ENCODE measurements at places on chromosomes 13 and 19.

DNA sequence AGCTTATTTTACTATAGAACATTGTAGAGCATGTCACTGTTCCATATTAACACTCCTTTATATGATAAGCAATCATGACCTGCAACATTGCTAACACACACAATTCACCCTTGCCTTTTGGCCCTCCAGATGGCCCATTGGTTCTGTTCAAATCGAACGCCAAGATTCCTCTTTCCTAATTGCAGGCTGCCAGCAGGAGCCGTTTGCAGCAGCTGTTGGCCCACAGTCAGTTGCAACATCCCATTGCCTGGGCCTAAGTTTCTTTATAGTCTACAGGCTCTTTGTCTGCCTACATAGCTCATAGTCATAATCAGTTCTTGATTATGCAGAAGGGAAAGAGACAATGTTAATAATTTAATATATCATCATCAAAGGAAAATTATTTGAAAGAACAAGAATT lies 37.6 kb downstream of the KCTD12 start:
- no peak for DNase-seq

DNA sequence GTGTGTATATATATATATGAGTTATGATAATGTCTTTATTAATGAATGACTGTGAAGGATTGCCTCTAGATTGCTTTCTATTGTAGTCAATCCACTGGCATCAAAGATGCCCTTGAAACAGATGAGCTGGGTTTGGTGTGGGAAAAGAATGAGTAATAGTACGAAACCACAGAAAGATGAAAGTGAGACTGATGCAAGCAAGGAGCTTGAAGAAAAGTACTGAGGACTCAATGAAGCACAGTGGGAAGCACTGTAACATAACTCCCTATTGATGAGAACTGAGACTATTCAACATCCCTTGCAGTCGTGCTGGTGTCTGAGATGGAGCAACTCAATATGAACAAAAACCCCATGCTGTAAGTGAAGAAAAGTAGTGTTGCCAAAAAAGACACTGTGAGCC lies 1794.2 kb downstream of the SLITRK5 start:
- no peak for DNase-seq

DNA sequence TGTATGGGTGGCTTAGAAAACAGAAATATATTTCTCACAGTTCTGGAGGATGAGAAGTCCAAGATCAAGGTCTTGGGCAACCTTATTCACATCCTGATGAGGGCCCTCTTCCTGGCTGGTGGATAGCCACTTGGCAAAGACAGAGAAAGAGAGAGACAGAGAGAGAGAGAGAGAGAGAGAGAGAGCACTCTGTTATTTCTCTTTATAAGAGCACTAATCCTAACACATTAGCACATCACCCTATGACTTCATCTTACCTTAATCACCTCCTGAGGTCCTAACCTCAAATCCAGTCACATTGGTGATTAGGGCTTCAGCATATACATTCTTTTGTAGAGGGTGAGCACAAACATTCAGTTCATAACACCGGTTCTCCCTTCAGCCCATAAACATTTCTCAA lies 430.3 kb downstream of the EFNB2 start:
- DNase-seq, result no peak

- no peak for DNase-seq
These were observed 359.2 kb downstream of the KCTD12 start for GRCh38 chr13:76527041-76527440.

DNA sequence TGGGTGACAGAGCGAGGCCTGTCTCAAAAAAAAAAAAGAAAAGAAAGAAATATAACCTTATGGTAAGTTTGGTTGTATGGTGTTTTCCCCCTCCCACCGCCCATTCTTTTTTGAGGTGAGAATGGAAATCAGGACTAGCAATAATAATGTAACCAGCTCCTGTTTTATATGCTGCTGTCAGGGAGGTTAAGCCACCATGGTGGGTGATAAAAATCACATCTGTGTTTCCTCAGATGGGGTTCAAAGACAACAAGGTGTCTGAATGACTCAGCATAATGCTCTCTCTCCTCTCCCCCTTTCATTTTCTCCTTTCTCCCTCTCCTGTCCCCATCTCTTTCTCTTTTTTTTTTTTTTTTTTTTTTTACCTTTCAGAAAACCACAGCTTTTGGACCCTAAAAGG lies 28.3 kb upstream of the GARRE1 start:
- peak; percentile 12 for DNase-seq

GRCh38 chr19:11377237-11377636 lies 2.8 kb downstream of the SWSAP1 start:
- no peak for DNase-seq

DNA sequence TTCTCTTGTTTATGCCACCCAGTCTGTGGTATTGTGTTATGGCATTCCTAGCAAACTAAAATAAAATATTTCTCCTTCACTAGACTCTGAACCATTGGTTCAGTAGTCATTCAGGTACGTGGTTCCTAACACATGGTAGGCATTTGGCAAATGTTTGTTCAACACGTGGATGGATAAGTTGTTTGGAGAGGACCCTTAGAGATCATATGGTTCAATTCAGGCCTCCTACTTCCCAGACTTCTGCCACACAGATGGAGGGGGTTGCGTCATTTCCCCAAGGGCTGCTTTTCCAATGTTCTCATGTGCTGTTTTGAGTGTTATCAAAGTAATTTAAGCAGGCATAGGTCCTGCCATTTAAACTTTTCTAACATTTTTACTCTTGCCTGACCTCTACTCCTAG lies 6.7 kb downstream of the CXCL17 start:
- no peak for DNase-seq

GRCh38 chr13:30759748-30760147 lies 24.4 kb downstream of the ALOX5AP start:
- no peak for DNase-seq

GRCh38 chr19:48547722-48548121 lies 4.2 kb upstream of the SULT2B1 start:
- DNase-seq, result no peak

DNA sequence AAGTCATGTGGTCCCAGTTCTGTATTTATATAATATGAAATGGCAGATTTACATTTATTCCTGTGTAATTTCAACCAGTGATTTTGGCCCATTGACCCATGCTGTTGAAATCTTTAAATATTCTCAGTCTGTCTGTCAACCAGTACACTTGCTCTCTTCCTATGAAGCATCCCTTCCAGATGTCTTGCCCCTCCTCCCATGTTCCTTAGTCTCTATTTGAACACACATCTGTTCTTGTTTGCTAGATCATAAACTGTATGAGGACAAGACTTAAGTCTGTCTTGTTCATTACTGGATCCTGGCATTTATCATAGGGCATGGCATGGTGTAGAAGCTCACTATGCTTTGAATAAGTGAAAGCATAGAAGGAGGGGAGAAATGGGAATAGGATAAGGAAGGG lies 34.9 kb downstream of the STARD13 start:
- DNase-seq, result no peak

DNA sequence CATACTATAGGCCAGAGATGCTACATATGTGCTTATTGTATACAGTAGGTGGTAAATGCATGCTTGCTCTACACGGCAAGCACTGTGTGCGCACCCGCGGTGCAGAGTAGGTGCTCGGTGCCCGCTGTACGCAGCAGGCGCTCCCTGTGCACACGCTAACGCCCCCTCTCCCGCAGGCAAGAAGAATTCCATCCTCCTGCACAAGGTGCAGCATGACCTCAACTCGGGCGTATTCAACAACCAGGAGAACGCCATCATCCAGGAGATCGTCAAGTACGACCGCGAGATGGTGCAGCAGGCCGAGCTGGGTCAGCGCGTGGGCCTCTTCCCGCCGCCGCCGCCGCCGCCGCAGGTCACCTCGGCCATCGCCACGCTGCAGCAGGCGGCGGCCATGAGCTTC lies 17.7 kb downstream of the POLRMT start:
- no peak for DNase-seq

- DNase-seq, result no peak
These were observed 8.1 kb downstream of the ANO8 start for GRCh38 chr19:17326595-17326966.

GRCh38 chr19:33374236-33374714 lies 766 bp downstream of the CEBPG start:
- no peak for DNase-seq

All from stimulated activated CD4-positive, alpha-beta T cell treated with anti-CD3 and anti-CD28 coated beads, Interleukin-15, amount 100 ng/mL, for 48 hours (primary cell).